ENCODE measurements at places on chromosomes 3 and 15.

DNA sequence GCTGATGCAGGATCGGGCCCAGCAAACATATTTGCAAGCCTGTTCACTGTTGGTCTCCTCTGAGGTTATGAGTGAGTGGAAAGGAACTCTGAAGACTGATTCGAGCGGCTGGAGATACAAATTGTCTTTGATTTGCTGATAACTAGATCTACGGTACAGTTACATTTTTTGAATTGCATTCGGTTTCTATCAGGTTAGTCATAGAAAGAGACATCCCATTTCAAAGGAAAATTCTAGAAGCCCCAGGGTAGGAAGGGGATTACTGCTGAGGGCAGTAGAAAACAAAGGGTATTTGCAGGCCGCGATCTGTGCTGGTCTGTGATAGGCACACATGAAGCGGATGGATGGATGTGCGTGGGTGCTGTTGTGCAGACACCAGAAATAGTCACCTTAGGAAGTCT lies 228.4 kb downstream of the ITPR1 start:
- DNase-seq, result no peak

DNA sequence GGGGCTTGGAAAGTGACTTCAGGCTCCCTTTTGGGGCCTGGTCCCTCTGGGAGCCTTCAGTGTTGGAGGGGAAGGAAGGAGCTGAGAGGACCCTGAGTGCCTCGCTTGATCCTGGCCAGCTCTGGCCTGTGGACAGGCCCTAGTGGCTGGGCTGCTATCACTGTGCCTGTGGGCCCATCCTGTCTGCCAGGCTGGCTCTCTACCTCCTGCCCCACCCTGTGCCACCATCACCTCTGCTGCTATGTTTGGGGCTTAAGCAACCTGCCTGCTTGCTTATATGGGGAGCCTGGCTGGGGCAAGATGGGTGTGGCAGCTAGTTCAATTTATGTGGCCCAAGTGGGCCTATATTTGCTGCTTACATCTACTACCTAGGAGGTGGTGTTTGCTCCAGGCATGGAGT lies 7.1 kb downstream of the TEX264 start:
- no peak for DNase-seq

- DNase-seq, result no peak
Measured at GRCh38 chr3:146777941-146778340, 172.8 kb upstream of the PLSCR5 start.

GRCh38 chr3:181855825-181856224 lies 144.1 kb downstream of the SOX2 start:
- DNase-seq, result no peak

DNA sequence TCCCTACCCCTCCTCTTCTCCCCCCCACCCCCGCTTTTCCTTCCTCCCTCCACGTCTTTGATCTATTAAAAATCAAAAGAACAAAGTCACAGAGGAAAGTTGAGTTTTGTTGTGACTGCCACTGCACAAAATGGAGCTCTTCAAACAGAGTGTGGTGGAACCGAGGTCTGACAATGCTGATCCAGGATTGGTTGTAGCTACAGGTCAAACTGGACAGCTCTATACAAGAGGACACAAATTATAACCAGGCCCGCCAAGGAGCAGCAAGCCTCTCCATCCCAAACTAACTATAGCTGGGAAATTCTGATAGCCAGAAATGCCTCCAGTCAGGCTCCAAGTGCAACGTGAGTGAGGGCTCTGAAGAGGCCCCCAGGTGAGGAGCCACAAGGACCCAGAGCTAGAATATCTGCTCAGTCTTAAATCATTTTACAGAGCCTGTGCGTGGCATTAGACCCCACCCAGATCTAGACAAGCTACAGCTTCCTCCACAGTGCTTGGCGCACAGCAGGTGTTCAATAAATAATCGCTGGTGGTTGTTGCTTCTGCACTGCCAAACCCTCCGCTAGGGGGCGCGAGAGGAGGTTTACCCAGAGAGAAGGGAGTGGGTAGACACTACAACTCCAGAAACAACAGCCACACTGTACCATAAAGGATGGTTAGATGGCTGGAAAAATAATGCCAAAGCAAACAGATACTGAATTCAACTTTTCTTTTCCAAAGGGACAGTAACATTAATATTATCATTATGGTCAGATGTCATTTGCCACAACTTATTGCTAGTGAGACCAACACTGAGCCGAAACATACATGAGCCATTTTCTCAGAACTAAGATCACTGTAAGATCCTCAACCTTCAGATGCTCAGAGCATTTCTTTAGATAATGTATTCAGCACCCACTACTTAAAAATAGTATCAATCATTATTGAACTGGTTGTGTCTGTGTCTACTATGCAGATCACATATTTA lies 44.6 kb downstream of the ZIC4 start:
- DNase-seq, result peak; percentile 11

GRCh38 chr3:46278816-46279672 lies 36.8 kb downstream of the CCR3 start:
- DNase-seq, result no peak

GRCh38 chr3:100081311-100081710 lies 33.0 kb downstream of the FILIP1L start:
- no peak for DNase-seq

GRCh38 chr15:51533672-51534398 lies 88.7 kb downstream of the DMXL2 start:
- no peak for DNase-seq

- DNase-seq, result no peak
Measured at GRCh38 chr3:18739099-18739433, 313.9 kb upstream of the SATB1 start.

All from kidney capillary endothelial cell (primary cell).